NCI-H2029 (cell line): ENCODE measurements at places on chromosomes 2 and 18.

DNA sequence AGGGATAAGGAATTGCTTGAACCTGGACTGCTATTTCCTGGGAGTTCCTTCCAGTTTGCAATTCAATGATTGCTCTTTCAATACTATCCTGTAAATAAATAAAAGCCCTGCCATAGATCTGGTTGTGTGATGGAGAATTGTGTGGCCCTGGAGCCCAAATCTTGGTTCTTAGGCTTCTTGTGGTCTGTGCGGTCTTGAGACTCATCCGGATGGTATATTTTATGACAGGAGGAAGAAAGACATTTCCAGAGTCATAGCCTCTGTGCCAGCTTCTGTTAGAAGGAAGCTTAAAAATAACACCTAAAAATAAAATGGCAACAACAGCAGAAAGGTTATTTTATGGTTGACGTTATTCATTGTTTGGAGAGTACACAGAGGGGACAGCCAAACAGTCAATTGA is 137.7 kb downstream of the ABCA12 start:
- no peak for DNase-seq

GRCh38 chr2:45301307-45302277 is 292.3 kb upstream of the SIX2 start:
- DNase-seq: peak; percentile 78

DNA sequence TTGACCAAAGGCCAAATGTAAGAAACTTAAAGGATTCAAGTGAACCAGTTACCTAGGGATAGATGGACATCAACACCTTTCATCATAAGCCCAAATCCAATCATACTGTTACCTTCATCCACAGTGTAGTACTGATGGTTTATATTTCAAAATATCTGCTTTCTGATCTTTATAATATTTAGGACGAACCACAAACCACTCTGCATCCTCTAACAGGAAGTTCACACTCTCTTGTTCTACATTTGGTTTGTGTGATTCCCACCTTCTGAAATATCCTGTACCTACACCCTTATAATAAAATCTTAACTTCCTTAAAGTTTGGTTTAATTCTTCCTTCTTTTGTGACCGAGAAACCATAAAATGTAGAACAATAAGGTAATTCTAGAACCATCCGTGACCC is 535.7 kb upstream of the CHAC2 start:
- DNase-seq: no peak

- no peak for DNase-seq
Observed at GRCh38 chr2:34567128-34567527, 968.0 kb upstream of the FAM98A start.

GRCh38 chr2:206392118-206392517 is 51.2 kb upstream of the ADAM23 start:
- no peak for DNase-seq

DNA sequence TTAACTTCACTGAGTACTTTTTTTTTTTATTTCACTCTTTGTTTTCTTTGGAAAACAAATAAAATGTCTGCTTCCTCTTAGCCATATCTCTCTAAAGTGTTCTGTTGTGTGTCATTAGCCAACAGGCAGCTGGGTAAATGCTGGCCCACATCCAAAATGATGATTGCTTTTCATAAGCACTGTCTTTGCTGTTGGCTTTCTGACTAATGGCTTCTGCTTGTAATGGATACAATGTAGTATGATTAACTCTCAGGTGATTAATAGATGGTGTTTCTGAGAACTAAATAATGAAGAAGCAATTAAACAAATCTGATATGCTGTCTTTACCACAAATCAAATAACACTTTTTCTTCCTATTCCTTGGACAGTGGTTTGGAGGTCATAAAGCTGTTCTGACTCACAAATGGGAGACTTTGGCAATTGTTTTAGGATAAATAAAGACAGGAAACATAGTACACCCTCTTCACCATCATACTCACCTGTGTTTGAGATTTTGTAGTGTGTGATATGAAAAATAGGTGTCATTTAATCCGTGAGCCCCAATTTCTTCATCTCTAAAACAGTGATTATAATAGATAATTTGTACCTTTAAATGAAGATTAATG is 888.4 kb downstream of the TSN start:
- peak; percentile 96 for DNase-seq

DNA sequence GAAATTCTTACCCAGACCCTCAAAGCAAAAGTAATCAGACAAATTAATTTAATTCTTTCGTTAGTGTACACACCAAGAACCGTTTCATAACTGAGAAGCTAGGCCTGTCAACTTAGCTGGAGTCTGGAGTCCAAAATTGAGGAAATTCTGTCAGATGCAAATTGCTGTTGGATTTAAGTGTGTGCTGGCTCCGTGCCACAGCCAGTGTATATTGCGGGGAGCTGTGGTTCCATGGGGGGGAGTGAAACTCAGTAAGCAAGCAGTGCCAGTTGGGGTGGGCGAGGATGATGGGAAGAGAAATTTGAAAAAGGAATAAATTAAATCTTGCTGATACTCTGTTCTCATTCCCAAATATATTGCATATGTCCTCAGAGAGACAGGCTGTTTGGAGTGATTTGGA is 4.0 kb downstream of the ARPC2 start:
- no peak for DNase-seq

GRCh38 chr2:156037482-156037881 is 295.0 kb downstream of the NR4A2 start:
- DNase-seq: no peak

- no peak for DNase-seq
Observed at GRCh38 chr2:134127496-134127895, 126.4 kb upstream of the MGAT5 start.

DNA sequence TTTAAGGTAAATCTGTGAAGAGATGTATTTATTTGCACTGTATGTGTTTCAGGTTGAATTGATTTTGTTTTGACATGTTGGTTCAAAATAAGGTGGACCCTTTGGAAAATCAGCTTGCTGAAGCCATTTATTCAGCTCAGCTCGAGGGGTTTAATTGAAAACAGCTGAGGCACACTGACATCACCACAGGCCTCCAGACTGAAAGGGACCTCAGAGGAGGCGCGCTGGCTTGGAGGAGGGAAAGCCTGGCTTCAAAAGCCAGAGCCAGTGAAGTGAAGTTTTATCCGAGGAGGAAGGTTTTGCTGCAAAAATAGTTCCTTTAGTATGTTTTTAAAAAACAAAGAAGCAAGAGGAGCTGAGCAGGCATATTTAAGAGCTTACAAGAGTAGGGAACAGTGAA is 26.9 kb upstream of the DNMT3A start:
- DNase-seq: no peak

GRCh38 chr2:199946836-199947235 is 8.5 kb downstream of the TYW5 start:
- no peak for DNase-seq

GRCh38 chr2:120253021-120253882 is 600 bp downstream of the RALB start:
- no peak for DNase-seq

GRCh38 chr18:35889677-35890076 is 82.8 kb upstream of the RMP24 start:
- no peak for DNase-seq

- no peak for DNase-seq
Observed at GRCh38 chr2:39642051-39642718, 23.5 kb upstream of the TMEM178A start.

GRCh38 chr2:162795312-162795711 is 43.3 kb downstream of the KCNH7 start:
- no peak for DNase-seq

DNA sequence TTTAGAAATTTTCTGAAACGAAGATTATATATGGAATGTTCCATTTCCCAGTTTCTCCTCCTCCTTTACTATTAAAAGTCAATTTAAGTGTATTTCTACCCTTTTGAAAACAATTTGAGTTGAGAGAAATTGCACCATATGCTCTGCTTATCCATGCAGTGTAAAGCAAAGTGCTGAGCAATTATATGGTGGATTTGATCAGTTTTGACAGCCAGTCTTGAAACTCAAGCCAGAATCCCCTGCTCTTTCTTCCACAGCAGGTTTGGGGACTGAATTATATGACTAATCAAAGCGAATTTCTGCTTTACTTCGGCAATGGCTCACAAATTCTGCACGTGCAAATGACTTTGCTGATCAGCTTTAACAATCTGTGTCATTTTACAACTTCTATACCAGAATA is 1183.6 kb downstream of the LRP1B start:
- no peak for DNase-seq

GRCh38 chr2:240130393-240131195 is 5.5 kb downstream of the COPS9 start:
- no peak for DNase-seq

DNA sequence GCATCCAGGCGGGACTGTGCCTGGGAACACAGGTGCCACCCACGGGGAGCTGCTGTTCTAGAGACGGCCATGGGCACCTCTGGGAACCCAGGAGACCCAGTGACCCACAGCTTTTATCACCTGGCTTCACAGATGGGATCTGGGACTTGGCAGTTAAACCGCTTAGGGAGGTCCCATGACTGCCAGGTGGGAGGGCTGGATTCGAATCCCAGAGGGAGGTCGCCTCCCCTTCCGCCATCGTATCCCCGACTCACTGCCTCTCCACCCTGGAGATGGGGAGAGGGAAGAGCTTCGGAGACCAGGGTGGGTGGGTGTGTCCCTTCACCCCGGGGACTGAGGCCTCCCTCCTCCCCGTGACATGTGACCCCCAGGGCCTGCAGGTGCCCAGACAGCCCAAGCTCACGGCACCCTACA is 169.4 kb downstream of the RTP5 start:
- no peak for DNase-seq

- peak; percentile 24 for DNase-seq
Observed at GRCh38 chr2:156800781-156801361, 364.7 kb downstream of the GPD2 start.

GRCh38 chr2:98691303-98691702 is 39.6 kb downstream of the MGAT4A start:
- no peak for DNase-seq

GRCh38 chr2:233823731-233824121 is 30.6 kb downstream of the HJURP start:
- no peak for DNase-seq

DNA sequence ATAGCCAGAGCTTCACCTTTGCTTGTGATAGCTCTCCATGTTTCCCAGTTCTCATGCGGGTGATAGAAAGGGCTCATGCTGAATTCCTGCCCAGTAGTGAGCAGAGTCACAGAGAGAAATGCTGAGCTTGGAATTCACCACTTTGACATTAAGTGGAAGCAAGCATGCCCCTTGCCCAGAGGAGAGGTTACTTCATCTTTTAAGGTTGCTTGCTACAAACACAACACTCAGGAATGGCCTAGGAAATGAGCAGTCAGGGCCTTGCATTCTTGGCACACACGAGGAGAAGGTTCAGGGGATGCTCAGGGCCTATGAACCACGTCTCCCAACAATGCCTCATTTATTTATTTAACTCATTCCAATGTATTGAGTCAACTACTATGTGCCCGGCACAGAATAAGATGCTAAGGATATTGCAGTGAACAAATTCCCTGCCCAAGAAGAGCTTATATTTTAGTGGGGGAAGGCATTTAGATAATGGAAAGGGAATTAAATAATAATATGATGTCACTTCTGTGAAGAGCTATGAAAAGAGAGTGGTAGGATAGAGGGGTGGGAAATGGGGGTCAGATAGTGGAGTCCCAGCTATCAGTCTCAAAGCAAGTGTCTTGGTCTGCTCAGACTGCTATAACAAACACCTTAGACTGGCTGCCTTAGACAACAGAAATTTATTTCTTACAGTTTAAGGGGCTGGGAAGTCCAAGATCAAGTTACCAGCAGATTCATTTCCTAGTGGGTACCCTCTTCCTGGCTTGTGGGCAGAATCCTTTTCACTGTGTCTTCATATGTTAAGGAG is 42.1 kb downstream of the DDX18 start:
- no peak for DNase-seq

GRCh38 chr2:201137505-201138400 is 21.8 kb downstream of the CFLAR start:
- no peak for DNase-seq

DNA sequence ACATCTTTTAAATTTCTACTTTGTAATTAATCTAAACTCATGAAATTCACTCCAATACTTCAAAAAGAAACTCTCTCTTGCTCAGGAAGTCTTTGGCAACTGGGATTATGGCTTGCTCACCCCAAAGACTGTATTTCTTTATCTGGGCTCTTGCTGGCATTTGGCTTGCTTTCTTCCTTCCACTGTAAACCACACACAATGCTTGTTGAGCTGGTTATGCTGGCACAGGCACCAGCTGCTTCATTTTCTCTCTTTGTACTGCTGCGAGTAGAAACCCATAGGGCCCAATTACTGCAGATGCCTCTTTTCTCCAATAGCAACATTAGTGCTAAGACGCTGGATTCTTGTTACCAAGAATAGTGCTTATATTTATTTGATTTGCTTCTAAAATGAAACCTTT is 51.4 kb downstream of the SLC38A11 start:
- peak; percentile 38 for DNase-seq

- DNase-seq: no peak
Observed at GRCh38 chr18:26780520-26781325, 84.8 kb downstream of the AQP4 start.

GRCh38 chr2:190315273-190315672 is 4.4 kb downstream of the HIBCH start:
- no peak for DNase-seq

GRCh38 chr18:68275616-68276015 is 439.3 kb downstream of the TMX3 start:
- DNase-seq: no peak

DNA sequence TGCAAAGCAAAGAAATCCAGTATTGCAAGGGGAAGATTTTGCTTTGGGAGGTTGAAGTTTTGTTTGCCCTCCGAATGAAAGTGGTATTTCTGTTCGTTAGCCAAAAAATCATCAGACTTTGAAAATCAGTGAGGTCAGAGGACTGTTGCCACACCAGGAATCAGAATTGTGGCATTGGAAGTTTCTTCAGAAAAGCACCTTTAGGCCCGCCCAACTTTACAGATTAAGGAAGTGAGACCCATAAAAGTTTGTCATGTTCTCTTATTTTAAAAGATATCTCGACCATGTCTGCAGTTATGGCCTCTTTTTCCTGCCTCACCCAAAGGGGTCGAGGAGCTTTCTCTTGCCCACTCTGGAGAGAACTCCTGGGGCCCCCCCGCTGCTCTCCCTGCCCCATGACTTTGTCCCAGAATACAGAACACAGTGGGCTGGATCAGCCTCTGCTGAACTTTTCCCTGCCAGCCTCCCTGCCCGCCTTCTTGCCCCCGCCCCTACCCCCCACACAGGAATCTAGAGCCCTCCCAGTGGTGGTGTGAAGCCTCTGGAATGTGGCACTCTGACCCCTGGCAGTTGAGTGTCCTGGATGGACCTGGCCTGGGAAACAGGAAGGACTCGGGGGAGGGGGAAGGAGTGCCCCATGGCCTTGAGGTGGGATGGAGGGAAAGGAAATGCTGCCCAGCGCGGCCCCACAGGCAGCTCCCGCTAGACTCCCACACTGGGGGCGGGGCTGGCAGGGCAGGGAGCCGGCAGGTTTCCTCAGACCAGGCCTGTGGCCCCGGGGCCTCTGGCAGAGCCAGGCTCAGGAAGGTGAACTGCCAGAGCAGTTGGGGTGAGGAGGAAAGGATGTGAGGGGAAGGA is 25.3 kb downstream of the CRIM1 start:
- DNase-seq: no peak

DNA sequence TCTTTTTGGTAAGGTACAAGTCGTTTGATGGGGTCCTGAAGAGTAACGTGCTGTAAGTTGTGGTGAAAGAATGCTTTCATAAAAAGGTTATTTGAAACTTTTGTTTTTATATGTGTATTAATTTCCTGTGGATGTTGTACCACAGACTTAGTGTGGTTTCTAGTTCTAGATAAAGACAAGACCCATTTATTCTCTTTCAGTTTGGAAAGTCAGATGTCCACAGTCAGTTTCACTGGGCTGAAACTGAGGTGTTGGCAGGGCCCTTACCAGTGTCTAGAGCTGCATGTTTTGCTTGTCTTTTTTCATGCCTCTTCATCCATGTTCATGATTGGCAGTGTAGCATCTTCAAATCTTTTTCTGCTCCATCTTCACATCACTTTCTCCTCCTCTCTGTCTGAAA is 22.1 kb upstream of the DOCK10 start:
- no peak for DNase-seq
